ENCODE measurements at places on chromosomes 4 and X.

DNA sequence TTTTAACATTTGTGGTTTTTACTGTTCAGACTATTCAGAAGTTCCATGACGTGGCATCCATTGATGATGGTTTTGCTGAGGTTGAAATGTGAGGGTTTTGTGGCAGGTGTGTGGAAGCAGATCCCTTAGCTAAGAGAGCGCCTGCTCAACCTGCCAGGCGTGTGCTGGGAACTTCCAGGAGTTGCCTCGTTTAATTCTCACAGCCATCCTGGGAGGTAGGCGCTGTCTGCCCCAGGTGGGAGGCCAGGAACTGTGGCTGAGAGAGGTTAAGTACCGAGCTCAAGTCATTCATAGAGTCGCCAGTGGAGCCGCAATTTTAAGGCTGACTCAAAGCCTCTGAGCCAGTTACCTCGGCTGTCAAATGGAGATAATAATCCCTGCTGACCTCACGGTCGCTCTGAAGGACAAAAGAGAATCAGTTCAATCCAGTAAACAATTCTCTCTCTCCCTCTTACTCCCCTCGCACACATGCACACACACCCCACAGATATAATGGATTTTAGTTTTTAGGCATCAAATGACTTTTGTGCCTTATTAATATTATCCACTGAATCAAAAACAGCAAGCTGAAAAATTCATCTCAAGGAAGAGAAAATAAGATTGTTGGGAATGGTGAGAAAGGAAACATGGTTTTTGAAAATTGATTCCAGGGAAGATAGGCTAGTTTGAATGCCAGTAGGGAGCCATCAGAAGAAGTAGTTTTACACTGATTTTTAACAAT, 171.3 kb downstream of the PTTG2 start:
- no peak for DNase-seq

GRCh38 chr4:17092736-17093437, 194.4 kb upstream of the LDB2 start:
- DNase-seq: no peak

GRCh38 chr4:95957054-95957453, 117.2 kb downstream of the PDHA2 start:
- DNase-seq: peak; percentile 23

- peak; percentile 20 for DNase-seq
Measured at GRCh38 chr4:5409972-5410618, 298.3 kb downstream of the EVC2 start.

- no peak for DNase-seq
Measured at GRCh38 chrX:150421816-150422215, 58.7 kb downstream of the MAMLD1 start.

GRCh38 chr4:188145601-188146000, 6.4 kb downstream of the TRIML1 start:
- DNase-seq: peak; percentile 81

DNA sequence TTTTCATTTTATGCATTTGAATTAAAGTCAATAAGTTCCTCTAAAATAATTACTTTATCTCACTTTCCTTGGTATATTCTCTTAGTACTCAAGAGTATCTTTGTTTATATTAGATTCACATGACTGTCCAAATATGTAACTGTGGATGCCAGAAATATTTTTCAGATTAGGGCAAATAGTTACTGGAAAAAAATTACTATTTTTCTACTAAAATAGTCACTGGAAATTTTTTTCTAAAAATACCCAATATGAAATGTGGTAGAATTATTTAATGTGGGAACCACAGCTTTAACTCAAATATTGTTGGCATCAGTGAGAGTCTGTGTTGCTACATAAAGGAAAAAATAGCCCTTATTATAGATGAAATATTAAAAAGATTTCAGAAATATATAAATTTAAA, 70.4 kb upstream of the NMU start:
- DNase-seq: no peak

All from HT1080 (cell line).